ENCODE measurements at places on chromosomes 13 and 19.
A peak's percentile ranks its signal among the peaks of the same experiment; 100 is the strongest.

DNA sequence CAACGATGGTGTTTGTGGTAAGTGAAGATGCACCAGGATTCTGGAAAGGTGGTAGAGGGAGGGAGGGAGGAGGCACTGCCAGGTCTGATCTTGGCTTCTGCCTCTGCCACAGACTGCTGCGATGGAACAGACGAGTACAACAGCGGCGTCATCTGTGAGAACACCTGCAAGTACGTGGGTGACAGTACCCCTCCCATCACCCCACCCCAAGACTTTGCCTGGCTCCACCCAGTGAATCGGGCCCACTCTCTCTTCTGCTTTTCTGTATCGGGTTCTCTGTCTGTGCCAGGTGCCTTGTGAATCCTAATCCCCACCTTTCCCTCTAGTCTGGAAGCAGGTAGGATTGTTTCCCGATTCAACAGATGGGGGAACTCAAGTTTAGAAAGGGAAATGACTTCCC lies 2.5 kb downstream of the PRKCSH start:
- no peak for DNase-seq

GRCh38 chr19:39599116-39599515 lies 3.2 kb upstream of the LGALS13 start:
- DNase-seq: no peak

GRCh38 chr19:15538774-15539173 lies 30.4 kb downstream of the CYP4F22 start:
- DNase-seq: no peak

GRCh38 chr19:52993342-52994178 lies 20.2 kb upstream of the ERVV-1 start:
- DNase-seq: peak; percentile 78

DNA sequence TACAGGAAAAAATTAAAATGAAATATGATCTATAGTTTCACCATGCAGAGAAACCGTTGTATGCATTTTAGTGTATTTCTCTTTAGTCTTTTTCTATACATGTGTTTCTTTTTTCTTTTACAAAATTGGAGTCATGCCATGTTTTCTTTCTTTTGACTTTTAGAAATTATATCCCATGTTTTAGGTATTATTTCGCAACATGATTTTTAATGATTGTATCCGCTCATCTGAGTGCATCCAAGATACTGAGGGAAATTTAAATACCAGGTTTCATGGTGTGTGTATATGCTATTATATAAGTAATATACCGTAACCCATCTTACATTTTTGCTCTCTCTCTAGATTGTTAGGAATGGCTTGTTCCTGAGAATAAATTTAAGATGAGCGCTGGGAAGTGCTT lies 82.3 kb downstream of the GPR12 start:
- no peak for DNase-seq

- no peak for DNase-seq
These were observed 5.0 kb downstream of the XRCC1 start for GRCh38 chr19:43570174-43570791.

DNA sequence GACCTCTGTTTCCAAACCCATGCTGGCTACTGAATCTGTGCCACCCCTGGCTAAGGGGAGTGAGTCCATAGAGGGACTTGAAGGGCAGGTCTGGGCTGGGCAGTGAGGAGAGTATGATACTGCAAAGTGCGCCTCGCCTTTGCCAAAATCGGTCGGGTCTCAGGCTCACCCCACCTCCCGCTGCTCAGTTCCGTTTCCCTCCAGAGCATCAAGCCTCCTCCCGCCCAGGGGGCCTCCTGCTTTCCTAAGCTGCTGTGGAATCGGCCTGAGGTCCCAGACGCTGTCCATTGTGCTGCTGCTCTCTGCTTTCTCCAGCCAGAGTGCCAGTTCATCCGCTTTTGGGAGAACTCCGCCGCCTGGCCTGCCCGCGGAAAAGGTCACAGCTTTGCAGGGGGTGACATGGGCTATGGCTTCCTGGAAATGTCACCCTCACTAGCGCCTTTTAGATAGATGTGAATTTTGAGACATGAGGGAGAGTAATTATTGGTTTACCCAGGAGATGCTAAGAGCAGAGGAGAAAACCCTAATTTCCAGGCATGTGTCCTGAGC lies 1418.4 kb downstream of the UQCRFS1 start:
- no peak for DNase-seq

DNA sequence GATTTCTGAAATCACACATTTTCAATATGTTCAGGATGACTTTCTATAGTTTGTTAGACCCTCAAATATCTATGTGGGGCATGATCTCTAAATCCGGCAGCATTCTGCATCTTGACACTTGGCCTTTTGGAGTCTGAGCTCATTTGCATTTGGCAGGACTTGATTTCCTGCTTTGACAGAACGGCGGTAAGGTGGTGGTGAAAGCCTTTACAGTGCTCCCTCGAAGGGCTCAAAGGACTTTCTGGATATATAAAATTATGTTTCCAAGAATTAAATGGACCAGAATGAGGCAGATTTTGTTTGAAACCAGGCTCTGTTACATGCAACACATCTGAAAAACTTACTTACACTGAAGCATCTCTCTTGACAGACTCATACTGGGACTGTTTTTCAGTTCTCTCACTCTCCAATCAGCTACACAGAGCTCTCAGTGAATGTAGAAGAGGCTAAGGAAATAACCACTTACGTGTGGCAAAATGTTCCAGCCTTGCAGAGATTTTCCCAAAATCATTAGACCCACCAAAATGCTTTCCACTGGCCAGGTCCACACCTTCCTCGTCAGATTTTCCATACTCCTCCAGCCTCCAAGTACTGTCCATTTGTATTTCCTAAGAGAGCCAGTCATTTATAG lies 207.2 kb downstream of the SPRY2 start:
- DNase-seq: no peak

DNA sequence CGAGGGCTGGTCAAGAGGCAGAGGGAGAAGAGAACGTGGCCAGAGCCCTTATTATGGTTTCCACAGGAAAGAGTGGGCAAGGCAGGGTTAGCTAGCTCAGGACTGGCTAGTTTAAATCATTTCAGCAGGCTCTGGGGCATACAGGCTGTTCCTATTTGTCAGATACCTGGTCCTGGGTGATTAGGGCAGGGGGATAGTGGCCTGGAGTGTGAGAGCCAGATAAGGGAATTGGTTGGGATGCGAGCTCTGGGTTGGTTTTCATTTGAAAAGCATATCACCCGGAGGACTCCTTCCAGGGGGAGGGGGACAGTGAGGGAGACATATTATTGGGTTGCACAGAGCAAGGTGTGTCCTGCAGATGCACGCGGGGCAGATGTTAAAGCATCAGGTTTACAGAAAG lies 75.3 kb upstream of the CLDN10 start:
- DNase-seq: no peak

DNA sequence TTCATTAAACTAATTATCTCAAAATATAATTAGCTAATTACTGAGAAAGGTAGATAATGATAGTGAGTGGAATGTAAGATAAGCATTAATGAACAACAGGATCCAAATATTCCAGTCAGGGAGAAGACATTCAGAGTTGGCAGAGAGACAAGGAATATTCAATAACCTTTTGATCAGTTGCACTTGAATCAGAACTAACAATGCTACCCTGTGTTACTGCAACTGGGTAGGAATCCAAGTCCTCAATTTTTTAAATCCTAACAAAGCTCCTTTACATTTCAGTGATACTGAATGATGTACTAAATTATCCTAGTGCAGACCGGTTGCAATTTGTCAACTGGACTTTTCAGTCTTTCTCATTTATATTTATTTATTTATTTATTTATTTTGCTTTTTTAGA lies 107.1 kb upstream of the MIR17HG start:
- DNase-seq: no peak

GRCh38 chr19:35123573-35123972 lies 8.0 kb downstream of the FXYD3 start:
- no peak for DNase-seq

DNA sequence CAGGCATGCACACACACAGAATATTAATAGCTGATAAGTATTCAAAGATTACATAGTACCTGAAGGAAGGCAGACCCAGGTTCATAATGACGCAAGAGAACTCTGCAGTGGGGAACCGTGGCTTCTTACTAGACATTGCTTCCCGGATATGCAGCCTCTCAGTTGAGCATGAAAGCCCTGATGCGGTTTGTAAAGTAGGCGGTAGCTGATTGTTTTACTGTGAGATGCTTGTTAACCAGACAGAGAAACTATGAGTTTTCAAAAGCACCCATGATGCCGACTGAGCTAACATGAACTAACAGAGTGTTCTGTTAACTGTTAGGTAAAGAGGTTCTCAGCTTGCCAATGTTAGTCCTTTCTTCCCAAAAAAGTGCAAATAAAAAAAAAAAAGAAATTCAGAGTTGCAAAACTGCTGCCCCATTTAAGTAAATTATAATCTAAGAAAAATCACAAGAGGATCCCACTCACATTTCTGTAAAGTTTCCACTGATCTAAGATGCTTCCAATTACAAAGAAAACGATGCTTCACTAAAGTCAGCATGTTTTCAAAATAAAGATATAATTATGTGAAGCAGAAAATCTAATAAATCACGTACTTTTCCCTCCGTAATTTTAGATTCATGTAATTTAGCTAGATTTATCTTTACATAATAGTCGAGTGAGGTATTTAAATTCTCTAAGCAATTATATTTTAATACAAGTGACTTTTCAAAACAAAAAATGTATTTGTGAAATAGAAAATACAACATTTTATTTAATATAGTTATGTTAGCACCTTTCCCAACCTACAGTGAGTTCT lies 2.2 kb downstream of the FLT1 start:
- DNase-seq: peak; percentile 23

DNA sequence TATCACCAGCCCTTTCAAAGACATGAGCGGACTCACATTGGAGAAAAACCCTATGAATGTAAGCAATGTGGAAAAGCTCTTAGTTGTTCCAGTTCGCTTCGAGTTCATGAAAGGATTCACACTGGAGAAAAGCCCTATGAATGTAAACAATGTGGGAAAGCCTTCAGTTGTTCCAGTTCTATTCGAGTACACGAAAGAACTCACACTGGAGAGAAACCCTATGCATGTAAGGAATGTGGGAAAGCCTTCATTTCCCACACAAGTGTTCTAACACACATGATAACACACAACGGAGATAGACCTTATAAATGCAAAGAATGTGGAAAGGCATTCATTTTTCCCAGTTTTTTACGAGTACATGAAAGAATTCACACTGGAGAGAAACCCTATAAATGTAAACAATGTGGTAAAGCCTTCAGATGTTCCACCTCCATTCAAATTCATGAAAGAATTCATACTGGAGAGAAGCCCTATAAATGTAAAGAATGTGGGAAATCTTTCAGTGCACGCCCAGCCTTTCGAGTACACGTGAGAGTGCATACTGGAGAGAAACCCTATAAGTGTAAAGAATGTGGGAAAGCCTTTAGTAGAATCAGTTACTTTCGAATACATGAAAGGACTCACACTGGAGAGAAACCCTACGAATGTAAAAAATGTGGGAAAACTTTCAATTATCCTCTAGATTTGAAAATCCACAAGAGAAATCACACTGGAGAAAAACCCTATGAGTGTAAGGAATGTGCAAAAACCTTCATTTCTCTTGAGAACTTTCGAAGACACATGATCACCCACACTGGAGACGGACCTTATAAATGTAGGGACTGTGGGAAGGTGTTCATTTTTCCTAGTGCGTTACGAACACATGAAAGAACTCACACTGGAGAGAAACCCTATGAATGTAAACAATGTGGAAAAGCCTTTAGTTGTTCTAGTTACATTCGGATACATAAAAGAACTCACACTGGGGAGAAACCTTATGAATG lies 17.6 kb downstream of the ZNF791 start:
- no peak for DNase-seq

- DNase-seq: no peak
These were observed 649.2 kb downstream of the DACH1 start for GRCh38 chr13:71217827-71218226.

DNA sequence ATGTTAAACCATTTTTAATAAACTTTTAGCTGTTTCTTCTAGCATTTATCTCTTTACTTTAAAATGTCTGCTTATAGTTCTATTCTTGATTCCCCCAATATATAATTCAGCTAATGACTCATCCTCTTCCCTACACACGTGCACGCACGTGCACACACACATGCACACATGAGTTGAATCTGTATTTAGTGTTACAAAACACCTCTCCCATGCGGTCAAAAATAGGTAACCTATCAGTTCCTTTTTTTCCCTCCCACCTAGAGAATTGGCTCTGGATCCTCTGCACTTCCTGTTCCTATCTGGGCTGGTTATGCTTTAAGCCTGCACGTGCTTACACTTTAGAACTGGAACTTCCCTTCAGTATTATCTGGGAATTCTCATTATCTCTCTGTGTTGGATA lies 144.1 kb downstream of the PAN3 start:
- DNase-seq: no peak

GRCh38 chr13:22137361-22138050 lies 466.6 kb downstream of the FGF9 start:
- DNase-seq: no peak

- DNase-seq: no peak
These were observed 10.2 kb downstream of the SPRYD7 start for GRCh38 chr13:49925881-49926418.

GRCh38 chr13:39586151-39586550 lies 16.8 kb downstream of the LHFPL6 start:
- no peak for DNase-seq

DNA sequence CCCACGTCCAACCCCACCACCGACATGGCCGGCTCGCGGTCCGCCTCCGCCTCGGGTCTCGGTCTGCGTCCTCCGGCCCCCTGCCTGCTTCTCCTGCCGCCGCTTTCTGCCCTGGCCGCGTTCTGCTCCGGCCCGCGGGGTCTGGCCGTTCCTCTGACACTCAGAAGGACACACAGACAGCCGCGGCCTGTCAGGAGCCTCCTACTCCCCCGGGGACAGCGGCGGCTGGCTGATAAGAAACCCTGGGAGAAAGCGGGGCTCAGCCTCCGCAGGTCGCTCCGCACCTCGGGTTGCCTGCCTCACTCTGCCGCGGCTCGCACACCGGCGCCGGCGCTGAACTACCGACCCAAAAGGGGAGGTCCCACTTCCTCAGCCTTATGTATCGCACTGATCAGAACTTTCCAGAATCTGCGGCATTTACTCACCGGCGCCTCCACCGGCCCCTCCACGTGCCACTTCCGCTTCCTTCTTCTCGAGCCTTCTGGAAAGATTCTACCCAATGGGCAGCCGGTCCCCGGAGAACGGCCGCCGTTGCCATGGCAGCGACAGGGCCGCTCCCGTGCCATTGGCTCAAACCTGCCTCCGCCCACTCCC lies at the start of gene HSPH1:
Gene HSPH1, minus strand, starts transcription at position 348 of the 594 bp plus-strand sequence. Its CDS starts 322 bp downstream, at position 26.
- DNase-seq: peak; percentile 96

DNA sequence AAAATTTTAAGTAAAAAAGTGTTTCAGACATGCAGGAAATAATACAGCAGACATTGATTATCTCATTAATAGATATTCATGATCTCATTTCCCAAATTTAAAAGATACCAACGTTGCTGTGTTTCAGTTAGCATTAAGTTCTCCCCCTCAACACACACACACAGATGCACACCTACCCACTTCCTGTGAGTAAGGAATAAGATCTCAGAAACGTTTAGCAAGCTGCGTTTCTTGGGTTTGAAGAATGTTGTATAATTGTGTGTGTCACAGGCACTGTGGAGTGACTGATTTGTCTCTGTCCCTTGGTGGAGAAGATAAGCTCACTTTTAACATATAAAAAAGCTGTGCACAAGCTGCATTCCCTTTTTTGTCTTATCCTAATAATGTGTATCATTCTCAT lies 196.8 kb downstream of the PDS5B start:
- no peak for DNase-seq
